ENCODE measurements at places on chromosomes 1 and 21. TPM values are rescaled to one million over a fixed set of nuclear protein-coding genes. Genes with fewer than 3 reads are reported as not detected.

The VAV3 gene
- 26.2 TPM for total RNA-seq

The ANGPTL7 gene
- not detected for total RNA-seq

The OR2L2 gene
- total RNA-seq = 0.17 TPM

The LCE1F gene
- not detected for total RNA-seq

The IRF2BP2 gene
- 75.3 TPM for total RNA-seq

The SLC35A3 gene
- total RNA-seq = 29.5 TPM

The SYNC gene
- total RNA-seq = 60.0 TPM

The AKR7A3 gene
- total RNA-seq = 0.32 TPM

The PLA2G2C gene
- total RNA-seq = not detected

The ETS2 gene
- total RNA-seq = 60.3 TPM

The METTL13 gene
- 21.5 TPM for total RNA-seq

Measured in mammary epithelial cell (primary cell).